ENCODE measurements at places on chromosomes 3 and 15.

DNA sequence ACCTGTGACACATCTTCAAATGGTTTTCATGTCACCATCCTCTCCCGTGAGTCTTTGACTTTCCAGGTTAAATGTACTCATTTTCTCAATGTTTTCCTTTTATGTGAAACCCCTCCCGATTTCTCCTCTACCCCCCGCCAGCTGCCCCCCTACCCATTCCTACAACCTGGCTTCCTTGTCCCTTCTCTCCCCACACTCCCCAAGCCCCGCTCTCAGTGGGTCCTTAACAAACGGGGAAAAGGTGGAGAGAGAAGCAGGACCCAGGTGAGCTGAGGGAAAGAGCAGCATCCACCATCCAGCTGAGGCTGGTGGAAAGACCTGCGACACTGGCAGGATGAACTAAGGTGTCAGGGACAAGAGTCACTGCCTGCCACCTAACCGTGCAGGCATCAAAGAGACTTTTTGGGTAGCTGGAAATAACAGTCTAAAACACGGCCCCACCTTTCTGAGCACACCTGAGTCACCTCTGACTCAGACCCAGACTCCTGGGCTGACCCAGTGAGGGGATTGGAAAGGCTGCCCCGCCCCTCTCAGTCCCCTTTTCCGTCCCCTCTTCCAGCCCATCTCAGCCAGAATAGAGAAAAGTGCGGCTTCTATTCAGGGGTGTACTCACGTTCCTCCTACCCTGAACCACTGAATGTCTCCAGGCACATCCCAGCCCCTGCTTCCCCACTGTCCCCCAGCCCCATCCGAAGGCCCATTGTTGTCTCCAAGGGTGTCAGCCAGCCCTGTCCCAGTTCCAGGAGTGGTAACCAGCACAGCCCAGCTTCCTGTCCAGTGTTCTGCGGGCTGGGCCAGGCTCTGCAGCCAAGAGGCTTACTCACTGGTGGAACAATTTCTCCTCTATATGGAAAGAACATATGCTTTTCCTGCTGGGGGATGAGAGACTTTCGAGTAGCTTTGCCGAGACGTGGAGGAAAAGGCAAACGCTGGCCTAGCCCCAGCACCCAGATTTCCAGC, 20.4 kb downstream of the ISG20 start:
- DNase-seq = no peak

DNA sequence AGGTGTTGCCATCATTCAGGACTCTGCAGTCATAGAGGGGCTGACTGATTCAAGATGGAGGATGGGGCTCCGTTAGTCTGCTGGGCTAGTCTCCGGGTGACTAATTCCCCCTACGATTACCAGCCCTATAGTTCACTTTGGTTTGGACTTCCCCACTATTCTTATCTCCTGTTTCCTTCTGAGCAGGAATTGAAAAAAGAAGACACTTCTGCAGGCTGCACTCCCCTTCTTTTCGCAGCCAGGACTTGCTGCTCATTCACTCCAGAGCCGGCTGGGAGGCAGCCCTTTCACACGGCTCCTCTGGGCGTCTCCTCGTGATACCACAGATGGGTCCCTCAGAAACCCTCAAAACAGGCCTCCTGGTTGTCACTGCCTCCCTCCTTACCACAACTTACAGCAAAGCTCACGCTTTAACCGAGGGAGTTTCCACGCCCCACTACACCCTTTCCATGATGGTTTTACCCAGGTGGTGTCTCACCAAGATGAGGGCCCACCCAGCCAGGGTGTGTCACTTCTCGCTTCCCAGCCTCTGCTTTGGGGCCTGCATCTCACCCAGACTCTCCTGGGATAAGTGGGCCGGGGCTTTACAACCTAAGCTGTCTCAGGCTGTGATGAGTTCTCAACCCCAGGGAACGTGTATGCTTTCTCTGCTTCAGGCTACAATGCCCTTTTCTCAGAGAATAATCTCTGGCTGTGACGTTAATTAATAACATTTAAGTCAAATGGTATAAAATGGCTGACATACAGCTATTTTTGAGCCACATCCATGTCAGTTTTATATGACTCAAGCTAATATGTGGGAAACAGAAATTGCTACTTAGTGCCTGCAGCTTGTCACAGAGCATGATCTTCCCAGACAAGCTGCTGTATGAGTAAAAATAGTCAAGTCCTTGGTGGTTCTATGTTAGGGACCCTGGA, 11.9 kb downstream of the CX3CR1 start:
- DNase-seq = no peak

GRCh38 chr3:32110233-32110760, 3.9 kb downstream of the GPD1L start:
- no peak for DNase-seq

DNA sequence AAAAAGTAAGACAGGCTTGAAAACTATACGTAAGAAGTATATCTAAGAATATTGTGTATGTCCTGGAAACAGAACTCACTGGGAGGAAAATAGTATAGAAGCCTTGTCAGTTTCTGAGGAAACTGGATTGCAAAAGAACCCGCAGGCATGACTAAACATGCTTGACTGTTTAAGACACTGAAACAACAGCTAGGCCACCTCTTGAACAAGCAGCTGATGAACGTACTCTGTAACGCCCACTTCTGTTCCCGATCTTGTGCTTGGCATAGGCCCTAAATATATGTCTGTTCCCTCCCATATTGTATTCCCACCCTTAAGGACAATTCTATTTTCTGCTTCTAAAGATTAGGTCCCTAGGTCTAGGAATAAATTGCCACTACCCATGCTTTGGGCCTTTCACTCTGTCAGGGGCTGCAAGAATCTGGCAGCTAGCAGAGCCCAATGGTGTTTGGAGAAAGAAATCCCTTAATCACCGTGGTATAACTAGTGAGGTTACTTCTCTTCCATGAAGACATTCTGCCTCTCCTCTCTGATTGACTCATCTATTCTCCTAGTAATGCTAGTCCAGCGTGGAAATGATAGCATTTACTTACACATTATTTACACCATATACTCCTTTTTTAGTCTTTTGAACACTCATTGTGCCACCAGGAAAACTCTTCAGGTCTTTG, 46.2 kb downstream of the CD200 start:
- DNase-seq = no peak

- DNase-seq = no peak
Measured at GRCh38 chr15:40470423-40471104, at the start of gene CHST14. Gene CHST14, plus strand, starts transcription at chr15:40470984. Its CDS starts 230 bp downstream, at chr15:40471214.

DNA sequence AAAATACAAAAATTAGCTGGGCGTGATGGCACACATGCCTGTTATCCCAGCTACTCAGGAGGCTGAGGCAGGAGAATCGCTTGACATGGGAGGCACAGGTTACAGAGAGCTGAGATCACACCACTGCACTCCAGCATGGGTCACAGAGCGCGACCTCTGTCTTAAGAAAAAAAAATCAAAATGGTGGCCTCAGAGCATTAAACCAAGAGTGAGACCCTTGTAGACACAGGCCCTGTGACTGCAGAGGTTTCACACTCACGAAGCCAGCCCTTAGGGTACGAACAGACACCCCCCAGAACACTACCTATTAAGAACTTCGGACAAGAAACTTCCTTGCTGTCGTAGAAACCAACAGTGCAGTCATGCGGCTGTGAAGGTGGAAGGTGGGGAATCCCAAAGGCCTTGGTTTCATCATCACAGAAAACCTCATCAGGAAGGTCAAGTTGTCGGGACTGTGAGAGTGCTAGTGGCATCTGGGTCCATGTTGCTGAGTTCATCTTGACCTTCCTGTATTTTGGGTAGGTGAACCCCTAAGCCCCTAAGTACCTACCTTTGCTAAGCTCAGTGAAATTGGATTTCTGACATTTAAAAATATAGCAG, 4.8 kb upstream of the PDE8A start:
- DNase-seq = no peak

- no peak for DNase-seq
Measured at GRCh38 chr15:47296881-47297280, 420.4 kb upstream of the SEMA6D start.

- no peak for DNase-seq
Measured at GRCh38 chr3:186664506-186664905, 1.3 kb upstream of the HRG start.

DNA sequence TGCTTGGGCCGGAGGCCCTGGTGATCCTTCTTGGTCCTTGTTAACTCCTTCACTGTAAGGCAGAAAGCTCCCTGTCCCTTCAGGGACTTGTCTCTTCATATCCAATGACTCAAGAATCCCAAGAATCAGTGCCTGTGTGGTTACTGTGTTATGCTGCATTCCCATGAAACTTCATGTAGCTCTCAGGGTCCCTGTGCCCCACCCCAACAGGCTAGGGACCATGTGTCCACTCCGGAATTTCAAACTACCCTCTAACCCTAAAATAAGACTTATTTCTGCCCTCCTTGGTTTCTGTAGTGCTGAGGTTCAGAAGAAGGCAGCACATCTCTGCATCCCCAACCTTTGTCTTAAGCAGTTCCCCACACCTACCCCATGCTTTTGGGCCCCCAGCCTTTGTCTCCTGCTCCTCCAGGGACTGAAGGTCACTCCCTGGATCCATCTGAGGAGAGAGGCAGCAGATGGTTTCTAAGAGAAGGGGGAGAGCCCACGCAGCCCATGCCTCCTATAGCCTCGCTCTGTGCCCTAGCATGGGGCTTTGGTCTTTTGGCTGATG, 531 bp upstream of the MAP1A start:
- no peak for DNase-seq

DNA sequence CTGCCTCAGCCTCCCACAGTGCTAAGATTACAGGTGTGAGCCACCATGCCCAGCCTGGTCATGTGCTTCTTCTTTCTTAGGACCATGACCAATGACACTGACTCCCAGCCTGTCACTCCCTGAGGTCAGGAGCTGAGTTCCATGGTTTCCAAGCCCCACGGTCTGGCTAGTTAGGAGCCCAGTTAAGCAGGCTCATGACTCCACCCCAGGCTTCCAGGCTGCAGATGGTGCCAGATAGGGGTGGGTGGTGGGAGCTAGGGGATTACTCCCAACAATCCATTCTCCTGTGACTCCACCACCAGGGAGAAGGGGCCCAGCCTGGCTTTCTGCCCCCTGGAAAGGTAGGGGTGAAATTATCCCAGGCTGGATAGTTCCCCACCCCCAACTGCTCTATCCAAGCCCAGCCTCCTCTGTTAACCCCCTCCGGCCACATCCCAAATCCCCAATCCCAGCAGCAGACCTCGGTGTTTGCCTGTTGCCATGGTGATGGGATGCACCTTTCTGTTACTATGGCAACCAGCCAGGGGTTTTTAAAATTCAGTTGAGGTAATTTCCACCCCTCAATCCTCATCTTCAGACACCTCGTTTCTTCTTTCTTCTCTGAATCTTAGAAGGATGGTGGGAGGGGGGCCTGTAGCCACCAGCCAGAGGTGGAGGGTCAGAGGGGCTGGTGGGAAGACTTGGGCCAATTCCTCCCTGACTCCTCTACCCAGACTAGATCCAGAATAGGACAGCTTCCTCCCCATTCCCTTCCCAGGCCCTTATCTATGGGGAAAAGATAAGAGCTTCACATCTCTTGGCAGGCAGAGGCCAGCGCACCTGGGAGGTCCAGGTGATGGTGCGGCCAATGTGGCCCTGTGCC, 22.5 kb upstream of the SEMA3F start:
- DNase-seq = no peak

- no peak for DNase-seq
Measured at GRCh38 chr15:42056934-42057798, 36.3 kb upstream of the PLA2G4E start.

- DNase-seq = no peak
Measured at GRCh38 chr3:58041826-58042324, 33.7 kb downstream of the FLNB start.

DNA sequence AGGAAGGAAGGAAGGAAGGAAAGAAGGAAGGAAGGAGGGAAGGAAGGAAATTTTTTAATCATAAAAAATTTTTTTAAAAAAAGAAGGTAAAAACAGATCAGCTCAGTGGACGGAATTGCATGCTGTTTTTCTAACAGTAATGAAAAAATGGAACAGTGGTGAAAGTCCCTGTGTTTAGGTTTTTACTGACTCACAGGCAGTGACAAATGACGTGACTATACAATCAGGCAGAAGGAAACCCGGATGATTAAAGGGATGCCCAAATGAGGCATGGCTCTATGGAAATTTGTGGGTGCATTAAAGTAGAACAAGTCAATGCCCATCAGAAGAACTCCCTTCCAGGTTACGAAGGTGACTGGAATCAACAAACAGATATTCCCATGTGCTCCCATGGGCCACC, 135.0 kb downstream of the IMPG2 start:
- no peak for DNase-seq
